ENCODE measurements at places on chromosomes 16 and 17. TPM values are rescaled to one million over a fixed set of nuclear protein-coding genes. Genes with fewer than 3 reads are reported as not detected.

Gene ADPRM
- total RNA-seq, result 16.3 TPM

Gene SLC6A2
- 2.3 TPM for total RNA-seq

Gene C17orf113
- 1.5 TPM for total RNA-seq

GRCh38 chr16:58428621-58429542 is 36.6 kb downstream of the GINS3 start:
- no peak for DNase-seq
- no peak overlapping the region for H3K4me3 ChIP-seq
- H3K4me1 ChIP-seq, result peaks cover 3% of the 10 kb centered on the region
- H3K36me3 ChIP-seq, result no peaks in the 10 kb centered on the region
- H3K27ac ChIP-seq, result no peak overlapping the region
- H3K27me3 ChIP-seq, result peaks cover 4% of the 10 kb centered on the region

GRCh38 chr16:1949507-1949906 is 5.0 kb downstream of the RPL3L start:
- H3K27ac ChIP-seq, result no peak overlapping the region
- H3K36me3 ChIP-seq, result no peaks in the 10 kb centered on the region
- DNase-seq, result no peak
- no peaks in the 10 kb centered on the region for H3K27me3 ChIP-seq
- no peak overlapping the region for H3K4me3 ChIP-seq

DNA sequence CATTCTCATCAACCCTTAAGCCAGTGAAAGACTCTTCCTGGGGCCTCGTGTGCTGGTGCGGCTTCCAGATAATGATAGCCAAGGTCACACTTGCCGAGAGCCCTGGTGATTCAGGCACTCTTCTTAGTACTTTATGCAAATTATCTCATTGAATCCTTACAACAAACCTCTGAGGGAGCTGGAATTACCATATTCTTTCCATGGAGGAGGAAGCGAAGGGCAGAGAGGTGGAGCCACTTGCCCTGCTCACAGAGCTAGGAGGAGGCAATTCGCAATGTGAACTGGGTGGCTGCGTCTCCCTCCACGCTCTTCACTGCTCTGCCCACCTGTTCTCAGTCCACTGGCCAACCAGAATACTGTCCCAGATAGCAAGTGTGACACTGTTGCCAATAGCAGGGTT is 409.7 kb downstream of the SNX29 start:
- H3K4me3 ChIP-seq, result no peak overlapping the region
- no peaks in the 10 kb centered on the region for H3K36me3 ChIP-seq
- H3K27ac ChIP-seq, result no peak overlapping the region
- H3K27me3 ChIP-seq, result no peaks in the 10 kb centered on the region
- DNase-seq, result no peak

DNA sequence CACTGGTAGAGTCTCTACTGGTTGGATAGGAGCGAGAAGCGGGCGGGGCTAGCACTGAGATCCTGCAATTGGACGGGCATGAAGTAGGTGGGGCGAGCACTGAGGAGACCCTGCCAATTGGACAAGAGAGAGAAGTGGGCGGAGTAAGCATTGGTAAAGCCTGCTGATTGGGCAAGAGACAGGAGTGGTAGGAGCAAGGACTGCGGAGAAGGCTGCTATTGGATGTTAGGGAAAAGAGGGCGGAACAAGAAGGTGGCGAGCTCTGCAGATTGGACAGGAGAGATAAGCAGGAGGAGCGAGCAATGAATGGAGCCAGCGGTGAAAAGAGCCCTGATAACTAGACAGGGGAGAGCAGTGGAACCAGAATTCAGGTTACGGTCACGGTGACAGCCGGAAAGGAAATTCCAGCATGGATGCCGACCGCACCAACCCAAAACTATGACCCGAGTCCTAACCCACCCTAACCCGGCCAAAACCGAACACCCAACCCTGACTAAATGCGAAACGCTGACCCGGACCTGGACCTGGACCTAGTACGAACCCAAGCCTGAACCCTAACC is 4.8 kb downstream of the SCGB1C2 start:
- H3K27me3 ChIP-seq, result peaks cover 6% of the 10 kb centered on the region
- no peak for DNase-seq
- peaks cover 6% of the 10 kb centered on the region for H3K4me1 ChIP-seq
- no peak overlapping the region for H3K4me3 ChIP-seq

DNA sequence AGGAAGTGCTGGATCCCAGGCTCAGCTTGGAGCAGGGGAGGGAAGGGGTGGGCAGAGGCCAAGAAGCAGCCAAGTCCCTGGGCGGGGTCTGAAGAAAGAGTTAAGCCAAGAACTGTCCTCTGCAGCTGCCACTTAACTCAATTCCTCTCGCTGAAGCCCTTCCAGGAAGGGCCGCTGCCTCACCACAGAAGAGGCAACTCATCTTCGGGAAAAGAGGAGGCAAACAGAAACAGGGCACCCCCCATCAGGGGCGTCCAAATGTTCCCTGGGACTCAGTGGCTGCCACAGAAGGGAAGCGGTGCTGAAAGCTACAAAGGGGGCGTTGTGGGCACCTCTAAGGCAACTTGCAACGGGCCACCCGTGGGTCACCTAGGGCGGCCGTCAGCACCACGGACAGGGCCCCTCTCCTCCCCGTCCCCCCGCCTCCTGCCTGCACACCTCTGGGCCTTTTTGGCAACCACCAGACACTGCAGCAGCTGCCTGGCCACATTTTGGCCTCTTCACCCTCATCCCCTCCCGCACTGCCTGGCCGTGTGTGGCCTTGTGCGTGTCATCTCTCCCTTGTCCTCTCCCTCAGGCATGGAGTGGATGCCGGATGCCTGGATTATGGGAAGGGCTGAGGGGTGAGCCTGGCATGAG is 2.5 kb downstream of the TLCD3B start:
- H3K27me3 ChIP-seq, result peaks cover 61% of the 10 kb centered on the region
- H3K36me3 ChIP-seq, result no peaks in the 10 kb centered on the region
- H3K4me3 ChIP-seq, result no peak overlapping the region
- DNase-seq, result peak; percentile 57

GRCh38 chr17:81186203-81186602 is 20.2 kb upstream of the AATK start:
- peaks cover 3% of the 10 kb centered on the region for H3K27me3 ChIP-seq
- DNase-seq, result no peak
- no peak overlapping the region for H3K27ac ChIP-seq
- H3K36me3 ChIP-seq, result peaks cover 22% of the 10 kb centered on the region
- H3K4me3 ChIP-seq, result no peak overlapping the region
